AG09309 (cell line): ENCODE measurements at places on chromosomes 12 and 14.

- DNase-seq = no peak
Measured at GRCh38 chr12:45866299-45866698, 124.1 kb downstream of the SCAF11 start.

GRCh38 chr14:90580377-90581335 is 183.8 kb downstream of the CALM1 start:
- DNase-seq = no peak

DNA sequence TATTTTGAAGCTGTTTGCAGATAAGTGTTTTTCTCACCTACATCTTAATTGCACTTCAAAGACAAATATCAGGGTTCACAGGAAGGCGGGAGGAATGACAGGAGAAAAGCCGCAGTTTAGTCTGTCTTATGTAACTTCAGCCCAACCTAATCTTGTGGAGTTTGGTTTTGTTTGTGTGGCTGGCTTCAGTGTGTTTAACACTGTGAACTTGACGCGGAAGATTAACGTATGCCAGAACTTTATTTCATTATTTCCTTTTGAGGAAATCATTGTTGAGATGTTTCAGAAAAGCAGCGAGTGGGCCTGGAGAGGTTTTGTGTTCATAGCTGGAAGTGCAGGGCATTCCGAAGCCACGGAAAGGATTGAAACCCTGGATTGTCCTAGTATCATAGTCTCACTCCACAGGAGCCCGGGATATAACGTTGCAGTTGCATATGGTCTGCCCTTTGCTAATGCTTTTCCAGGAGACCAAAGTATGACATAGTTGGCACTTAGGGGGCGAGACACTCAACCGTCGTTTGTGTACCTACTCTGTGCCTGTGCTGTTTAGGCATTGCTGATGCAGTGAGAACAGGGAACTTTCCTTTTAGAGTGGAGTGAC is 2.0 kb downstream of the PELI2 start:
- no peak for DNase-seq

GRCh38 chr14:101453225-101453624 is 108.1 kb upstream of the DIO3 start:
- no peak for DNase-seq

- no peak for DNase-seq
Measured at GRCh38 chr12:45363903-45364302, 148.0 kb downstream of the ANO6 start.

DNA sequence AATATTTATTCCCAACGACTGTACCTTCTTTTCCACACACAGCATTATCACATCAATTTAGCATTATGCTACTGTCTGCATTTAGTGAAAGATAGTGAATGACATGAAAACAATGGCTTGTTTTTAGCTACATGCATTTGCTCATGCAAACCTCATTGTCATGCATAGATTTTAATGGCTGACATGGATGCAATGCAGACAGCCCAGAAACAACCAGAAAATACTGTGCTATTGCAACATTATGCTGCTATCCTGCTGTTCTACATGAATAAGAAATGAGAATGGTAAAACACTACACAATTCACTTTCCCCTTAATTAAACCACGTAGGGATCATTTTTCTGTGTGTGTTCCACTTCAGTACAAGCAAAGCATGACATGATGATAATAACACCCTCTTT is 90.8 kb downstream of the LIN7A start:
- no peak for DNase-seq
